Effector memory CD4-positive, alpha-beta T cell (primary cell): ENCODE measurements at places on chromosomes 4 and X.

GRCh38 chr4:47718696-47719095, 119.2 kb downstream of the CORIN start:
- DNase-seq: no peak

- DNase-seq: no peak
Observed at GRCh38 chr4:113666386-113667114, 95.0 kb downstream of the CAMK2D start.

DNA sequence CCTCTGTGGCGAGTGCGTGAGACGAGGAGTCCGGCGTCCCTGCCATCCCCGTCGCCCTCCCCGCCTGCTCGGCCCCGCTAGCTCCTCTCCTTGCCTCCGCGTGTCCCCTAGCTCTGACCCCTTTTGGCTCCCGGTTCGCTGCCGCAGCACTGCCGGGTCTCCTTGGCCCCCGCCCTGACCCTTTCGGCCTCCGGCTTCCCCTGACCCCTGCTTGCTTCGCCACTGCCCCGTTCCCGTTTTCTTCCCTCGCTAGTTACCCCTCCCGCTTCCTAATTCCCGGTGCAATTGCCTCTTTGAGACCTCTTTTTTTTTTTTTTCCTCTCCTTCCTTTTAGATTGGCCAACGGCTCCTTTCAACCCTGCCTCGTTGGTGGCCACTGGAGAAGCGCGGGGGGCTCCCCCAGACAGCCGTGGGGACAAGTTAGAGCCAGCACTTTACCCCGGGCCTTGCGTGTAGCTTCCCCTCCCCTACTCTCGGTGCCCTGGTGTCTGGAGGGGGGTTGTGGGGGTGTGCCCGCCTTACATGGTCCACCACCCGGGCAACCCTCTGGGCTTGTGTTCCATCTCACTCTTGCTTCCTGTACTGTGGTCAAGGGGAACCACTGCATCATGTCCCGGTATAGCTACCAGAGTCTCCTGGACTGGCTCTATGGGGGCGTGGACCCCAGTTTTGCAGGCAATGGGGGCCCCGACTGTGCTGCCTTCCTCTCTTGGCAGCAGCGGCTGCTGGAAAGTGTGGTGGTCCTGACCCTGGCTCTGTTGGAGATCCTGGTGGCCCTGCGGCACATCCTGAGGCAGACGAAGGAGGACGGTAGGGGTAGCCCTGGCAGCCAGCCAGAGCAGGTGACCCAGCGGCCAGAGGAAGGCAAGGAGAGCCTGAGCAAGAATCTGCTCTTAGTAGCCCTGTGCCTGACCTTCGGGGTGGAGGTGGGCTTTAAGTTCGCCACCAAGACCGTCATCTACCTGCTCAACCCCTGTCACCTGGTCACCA, 548 bp downstream of the TMEM164 start:
- DNase-seq: no peak

DNA sequence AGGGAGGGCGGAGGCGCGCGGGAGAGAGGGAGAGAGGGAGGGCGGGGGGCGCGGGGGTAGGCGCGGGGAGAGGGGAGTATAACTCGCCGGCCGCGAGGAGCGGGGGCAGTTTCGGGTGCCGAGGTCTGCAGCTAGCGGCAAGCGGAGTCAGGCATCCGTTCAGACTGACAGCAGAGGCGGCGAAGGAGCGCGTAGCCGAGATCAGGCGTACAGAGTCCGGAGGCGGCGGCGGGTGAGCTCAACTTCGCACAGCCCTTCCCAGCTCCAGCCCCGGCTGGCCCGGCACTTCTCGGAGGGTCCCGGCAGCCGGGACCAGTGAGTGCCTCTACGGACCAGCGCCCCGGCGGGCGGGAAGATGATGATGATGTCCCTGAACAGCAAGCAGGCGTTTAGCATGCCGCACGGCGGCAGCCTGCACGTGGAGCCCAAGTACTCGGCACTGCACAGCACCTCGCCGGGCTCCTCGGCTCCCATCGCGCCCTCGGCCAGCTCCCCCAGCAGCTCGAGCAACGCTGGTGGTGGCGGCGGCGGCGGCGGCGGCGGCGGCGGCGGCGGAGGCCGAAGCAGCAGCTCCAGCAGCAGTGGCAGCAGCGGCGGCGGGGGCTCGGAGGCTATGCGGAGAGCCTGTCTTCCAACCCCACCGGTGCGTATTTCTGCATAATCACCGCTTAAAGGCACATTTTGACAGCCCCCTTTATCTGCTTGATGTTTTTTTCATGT, at the start of gene POU4F2:
Gene POU4F2, plus strand, starts transcription at position 108 of the 720 bp plus-strand sequence. Its CDS starts 248 bp downstream, at position 356.
- DNase-seq: no peak

GRCh38 chr4:25440478-25441030, 63.5 kb downstream of the ANAPC4 start:
- no peak for DNase-seq

DNA sequence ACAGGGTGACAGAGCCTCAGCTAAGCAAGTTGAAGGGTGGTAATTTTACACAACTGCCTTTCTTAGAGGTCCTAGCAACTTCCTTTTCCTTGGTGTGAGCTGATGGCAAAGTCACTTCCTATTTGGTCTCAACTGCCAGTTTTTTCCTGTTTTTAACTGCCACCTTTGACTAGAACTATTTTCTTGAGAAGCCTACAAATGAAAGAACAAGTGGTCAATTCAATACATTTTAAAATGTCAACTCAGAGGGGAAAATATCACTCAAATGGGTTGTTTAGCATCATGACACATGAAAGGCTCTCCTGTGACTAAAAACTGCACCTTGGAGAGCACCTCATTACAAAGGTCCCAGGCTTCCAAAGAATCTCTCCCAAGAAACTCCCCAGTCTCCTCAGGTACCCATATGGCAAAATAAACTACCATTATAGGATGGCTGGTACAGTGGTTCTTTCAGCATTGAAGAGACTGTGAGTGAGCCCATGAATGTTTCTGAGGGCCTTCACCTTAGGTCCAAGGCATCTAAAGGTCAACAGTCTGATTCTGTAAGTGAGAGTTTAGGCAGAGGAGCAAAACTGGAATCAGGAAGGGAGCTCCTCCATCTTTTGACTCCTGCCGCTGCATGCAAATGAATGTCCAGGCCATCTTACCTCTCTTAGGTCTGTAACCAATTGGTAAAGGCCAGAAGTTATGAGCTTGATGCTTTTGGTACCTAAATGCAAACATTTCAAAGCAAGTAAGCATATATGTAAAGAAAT, 5.5 kb upstream of the STK26 start:
- no peak for DNase-seq

- DNase-seq: no peak
Observed at GRCh38 chr4:67721770-67722597, 21.0 kb upstream of the UBA6 start.

GRCh38 chrX:41421071-41421729, 25.9 kb upstream of the NYX start:
- no peak for DNase-seq

DNA sequence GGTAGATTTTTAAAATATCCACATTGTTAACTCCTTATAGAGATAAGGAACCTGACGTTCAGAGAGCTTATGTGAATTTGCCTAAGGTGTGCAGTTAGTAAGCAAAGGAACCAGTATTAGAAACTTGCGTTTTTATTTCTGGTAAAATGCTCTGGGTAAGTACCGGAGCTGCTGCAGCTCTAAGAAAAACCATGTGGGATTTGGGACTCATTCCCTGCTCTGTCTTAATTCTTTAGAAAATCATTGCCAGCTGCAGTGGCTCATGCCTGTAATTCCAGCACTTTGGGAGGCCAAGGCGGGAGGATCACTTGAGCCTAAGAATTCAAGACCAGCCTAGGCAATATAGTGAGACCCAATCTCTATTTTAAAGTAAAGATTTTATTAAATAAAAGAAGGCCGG, 5.8 kb downstream of the CCKAR start:
- no peak for DNase-seq

- no peak for DNase-seq
Observed at GRCh38 chr4:100681289-100681688, 163.5 kb upstream of the EMCN start.

DNA sequence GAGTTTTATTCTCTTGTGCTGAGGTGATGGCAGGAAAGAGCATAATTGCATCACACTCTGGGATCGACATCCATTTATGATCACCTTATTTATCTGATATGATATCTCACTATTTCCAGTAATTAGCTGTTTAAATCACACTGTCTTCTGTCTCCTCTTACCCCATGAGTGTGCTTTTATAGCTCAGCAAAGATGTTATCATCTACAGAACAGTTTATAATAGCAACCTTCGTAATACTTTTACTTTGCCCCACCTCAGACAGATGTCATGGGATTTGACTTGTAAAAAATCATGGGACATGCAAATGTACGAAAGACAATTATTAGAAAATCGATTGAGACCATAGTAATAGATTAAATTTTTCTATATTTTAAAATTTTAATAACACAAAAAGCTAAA, 1122.3 kb upstream of the PCDH10 start:
- DNase-seq: no peak

DNA sequence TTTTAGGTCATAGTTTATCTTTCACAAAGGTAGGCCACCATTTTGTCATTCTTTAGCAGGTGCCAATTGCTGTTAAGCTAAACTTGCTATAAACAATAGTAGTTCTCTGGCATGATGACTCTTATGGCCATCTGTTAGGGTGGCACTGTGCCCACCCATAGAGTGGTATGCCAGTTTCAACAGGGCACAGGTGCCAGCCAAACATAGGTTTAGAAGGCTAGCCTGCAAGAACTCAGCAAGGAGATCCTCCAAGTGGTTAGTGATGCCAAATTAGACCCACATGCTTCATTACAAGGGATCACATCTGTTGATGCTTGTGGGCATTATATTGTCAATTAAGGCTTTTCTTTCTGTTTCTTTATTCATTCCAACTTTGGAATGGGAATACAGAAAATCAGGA, 204.5 kb downstream of the FMR1NB start:
- DNase-seq: no peak

DNA sequence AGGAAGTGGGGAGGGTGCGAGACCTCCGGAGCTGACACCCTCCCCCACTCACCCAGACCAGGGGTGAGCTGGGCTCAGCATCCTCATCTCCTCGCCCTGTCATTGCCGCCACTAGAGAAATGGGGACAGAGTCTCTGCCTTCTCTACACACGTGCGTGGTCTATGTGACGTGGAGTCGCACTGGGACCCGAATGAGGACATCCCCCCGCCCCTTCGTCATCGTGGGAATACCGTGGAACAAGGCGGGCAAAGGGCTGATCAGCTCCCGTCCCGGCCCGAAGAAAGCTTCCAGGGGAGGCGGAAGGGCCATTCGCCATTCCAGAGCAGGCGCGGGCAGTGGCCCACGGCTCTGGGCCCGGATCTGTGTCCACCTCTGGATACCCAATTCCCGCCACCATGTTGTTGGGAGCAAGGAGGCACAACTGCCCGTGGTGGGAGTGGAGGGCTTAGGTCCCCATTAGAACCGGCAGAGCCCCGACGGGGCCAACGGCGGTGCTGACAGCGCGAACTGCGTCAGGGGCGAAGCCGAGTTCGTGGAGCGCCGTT, 12.0 kb downstream of the HMX1 start:
- no peak for DNase-seq

DNA sequence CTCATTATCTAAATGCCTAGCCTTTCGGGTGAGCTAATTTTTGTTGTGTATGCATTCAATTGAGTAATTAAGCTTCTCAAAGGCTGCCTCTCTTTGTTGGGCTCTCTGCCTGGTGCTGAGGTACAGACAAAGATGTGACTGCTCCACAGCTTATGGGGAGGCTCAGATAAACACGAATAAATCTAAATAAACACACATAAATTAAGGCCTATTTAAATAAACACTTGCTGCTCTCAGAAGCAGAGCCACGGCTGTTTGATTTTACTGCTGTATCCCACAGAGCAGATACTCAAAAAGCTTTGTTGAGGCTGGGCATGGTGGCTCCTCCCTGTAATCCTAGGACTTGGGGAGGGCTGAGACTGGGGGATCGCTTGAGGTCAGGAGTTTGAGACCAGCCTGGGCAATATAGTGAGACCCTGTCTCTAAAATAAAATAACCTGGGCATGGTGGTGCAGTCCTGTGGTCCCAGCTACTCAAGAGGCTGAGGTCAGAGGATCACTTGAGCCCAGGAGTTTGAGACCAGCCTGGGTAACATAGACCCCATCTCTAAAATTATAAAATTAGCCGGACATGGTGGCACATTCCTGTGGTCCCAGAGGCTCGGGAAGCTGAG, 8.4 kb upstream of the CD99 start:
- no peak for DNase-seq

DNA sequence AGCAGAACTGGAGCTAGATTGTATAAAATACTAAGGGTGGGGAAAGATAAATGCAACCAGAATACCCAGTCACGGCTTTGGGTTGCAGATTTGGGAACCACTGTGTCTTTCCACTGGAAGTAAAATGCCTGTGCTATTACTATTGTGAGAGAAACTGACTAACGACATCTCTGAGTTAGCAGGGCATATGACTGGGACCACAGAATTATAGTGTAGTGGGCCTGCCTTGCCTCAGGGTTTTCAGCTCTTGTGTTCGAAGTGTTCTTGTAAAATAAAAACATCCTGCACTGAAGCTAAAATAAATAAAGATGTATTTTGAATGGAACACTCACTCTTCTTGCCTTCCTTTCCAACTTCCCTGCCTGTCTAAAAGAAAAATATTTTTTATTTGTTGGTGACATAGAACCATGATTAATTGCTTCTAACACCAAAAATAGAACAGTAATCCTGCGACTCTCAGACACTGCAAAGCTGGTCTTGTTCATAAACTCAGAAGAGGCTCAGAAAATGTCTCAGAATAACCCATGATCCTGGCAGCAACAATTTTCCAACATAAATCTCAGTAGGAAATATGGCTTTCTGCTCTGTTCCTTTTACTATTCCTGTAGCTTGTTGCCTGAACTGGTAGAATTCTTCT, 104.2 kb downstream of the FAM47B start:
- DNase-seq: no peak

GRCh38 chr4:11495291-11495690, 66.6 kb upstream of the HS3ST1 start:
- DNase-seq: no peak

GRCh38 chrX:38965888-38966287, 164.6 kb downstream of the MID1IP1 start:
- DNase-seq: no peak

DNA sequence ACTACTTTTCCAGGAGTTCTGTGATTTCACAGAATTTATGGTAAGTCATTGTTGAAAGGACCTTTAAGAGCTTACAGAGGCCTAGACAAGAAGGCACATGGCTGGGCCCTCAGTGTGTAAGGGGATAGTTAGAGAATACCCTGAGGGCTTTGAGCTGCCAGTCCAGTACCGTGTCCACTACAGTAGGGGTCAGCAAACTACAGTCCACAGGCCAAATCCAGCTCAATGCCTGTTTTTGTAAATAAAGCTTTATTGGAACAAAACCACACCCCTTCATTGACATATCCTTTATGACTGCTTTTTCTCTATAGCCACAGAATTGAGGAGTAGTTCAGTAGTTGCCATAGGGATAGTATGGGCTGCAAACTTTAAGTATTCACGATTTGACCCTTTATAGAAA, 176.2 kb downstream of the MID1 start:
- no peak for DNase-seq
